ENCODE measurements at places on chromosomes 12 and 14.
A peak's percentile ranks its signal among the peaks of the same experiment; 100 is the strongest.

GRCh38 chr14:90556666-90557450 is 160.0 kb downstream of the CALM1 start:
- DNase-seq, result no peak

DNA sequence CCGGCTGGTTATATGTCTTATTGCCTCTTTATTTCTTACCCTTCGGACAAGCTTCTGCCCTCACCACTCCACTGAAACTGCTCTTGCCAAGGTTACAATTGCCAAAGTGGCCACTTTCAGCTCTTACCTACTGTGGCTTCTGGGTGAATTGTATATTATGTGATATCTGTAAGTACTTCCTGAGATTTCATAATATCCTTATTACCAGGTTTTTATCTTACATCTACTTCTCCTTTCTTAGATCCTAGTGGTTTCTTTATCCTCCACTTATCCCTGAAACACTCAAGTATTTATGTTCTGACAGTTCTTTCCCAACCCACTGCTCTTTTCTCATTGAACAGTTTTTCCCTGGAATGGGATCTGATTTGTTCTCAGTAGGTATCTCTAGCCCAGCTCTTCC is 10.5 kb downstream of the CELA1 start:
- no peak for DNase-seq

DNA sequence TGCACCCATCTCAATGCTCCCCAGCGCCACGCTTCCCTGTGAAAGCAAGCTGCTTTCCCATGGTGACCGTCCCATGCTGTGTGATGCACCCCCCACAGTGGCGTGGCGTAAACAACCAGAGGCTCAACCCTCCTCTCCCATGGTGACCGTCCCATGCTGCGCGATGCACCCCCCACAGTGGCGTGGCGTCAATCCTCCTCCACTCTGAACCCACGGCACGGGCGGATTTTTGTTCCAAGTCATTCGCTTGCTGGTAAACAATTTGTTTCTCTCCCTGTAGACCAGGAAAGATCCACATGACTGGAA is 8.9 kb downstream of the STX2 start:
- DNase-seq, result no peak

DNA sequence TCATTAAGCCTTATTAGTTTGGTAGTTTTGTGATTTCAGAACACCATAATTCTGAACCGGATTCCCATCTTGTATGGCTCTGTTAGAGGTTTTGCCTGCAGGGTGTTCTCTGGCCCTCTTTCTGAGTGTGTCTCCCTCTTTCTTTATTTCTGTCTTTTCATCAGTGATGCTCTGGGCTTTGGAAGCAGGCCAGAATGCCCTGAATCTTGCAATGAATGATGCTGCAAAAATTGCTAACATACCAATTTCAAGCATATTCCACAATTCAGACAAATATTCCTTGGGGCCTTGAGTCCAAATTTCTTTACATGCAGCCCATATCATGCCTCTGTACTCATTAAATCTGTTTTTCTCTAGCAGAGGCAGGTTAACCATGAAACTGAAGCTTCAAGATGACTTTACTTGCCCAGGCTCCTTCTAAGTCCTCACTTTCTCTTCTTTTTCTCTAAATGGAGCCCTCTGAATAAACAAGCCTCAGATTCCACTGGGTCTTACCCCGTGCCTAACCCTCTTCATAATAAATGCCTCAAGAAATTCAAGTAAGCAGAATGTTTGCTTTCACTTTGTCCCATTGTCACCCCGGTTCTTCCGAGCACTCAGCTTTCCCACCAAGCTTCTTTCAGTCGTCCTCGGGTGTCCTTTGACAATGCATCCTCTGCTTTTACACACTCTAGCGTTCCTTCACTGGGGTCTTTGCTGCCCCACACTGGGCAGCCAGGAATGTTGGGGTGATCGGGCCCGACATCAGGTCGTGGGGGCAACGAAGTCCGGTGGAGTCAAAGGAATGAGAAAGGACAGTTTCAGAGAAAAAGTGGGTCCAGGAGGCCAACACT is 78.8 kb upstream of the SLC38A4 start:
- DNase-seq, result no peak

DNA sequence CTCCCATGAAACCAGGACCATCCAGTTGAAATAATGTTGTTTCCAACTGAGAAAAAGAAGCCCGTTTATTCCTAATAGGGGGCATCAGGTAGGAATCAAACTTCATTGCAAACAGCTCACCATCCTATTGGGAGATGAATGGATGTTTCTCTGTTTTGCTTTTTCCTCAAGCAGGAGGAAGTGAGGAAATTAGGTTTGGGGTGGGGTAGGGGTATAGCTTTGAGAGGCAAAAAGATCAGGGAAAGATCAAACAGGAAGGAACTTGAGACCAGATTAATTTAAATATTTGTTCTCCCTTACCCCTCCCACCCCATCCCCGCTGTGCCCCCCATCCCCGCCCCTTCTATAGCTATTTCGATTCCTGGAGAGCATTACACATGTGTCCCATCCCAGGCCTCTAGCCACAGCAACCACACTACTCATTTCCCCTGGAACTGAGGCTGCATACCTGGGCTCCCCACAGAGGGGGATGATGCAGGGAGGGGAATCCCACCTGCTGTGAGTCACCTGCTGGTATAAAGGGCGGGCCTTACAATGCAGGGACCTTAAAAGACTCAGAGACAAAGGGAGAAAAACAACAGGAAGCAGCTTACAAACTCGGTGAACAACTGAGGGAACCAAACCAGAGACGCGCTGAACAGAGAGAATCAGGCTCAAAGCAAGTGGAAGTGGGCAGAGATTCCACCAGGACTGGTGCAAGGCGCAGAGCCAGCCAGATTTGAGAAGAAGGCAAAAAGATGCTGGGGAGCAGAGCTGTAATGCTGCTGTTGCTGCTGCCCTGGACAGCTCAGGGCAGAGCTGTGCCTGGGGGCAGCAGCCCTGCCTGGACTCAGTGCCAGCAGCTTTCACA is at the start of gene IL23A:
Gene IL23A, plus strand, starts transcription at position 577 of the 850 bp plus-strand sequence. Its CDS starts 161 bp downstream, at position 738.
- peak; percentile 42 for DNase-seq

GRCh38 chr14:47959740-47960139 is 284.3 kb upstream of the MDGA2 start:
- DNase-seq, result no peak

DNA sequence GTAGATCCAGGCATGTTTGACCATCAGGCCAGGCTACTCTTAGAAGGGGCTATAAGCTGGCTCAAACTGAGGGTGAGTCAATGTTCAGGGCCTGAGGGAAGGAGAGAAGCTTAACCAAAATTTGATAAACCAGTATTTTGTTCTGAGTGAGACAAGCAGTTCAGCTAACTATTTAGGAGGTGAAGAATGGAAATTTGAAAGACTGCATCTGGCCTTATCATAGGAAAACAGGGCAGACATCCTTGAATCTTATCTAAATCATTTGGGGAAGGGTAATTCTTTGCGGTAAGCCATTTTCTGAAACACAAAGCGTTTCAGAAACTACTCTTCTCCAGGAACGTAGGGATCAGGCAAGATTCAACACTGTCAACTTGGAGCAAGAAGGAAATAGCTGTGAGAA is 447.2 kb downstream of the SOX5 start:
- DNase-seq, result no peak

DNA sequence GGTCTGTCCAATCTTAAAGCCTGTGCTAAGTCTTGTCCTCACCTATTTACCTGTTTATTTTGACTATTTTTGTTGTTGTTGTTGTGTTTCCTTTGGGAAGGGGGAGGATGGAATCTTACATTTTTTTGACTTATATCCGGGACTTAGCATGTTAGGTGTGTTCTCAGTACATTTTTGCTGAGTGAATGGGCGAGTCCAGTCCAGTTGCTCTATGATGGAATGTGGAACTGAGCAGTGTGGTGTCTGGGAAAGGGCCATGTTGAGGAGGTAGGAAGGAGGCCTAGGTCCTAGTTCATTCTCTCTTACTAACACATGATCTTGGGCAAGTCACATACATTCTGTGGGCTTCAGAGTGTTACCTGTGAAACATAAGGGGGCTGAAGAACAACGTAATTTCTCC is 80.9 kb upstream of the SLC38A2 start:
- no peak for DNase-seq
